ENCODE measurements at places on chromosomes 4 and X.

- DNase-seq, result no peak
These were observed 515.0 kb downstream of the CFAP47 start for GRCh38 chrX:36434522-36434921.

DNA sequence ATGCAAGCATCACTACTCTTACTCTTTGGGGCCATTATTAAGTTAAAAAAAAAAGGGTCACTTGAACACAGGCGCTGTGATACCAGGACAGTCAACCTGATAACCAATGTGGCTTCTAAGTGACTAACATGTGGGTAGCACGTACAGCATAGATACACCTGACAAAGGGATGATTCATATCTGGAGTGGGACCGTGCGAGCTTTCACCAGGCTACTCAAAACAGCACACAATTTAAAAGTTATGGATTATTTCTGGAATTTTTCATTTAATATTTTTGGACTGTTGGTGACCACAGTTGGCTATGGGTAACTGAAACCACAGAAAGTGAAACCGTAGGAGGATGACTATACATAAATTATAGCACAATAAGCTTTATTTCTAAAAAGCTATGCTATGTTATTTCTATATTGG, 113.8 kb upstream of the STIM2 start:
- no peak for DNase-seq

GRCh38 chr4:20276848-20277247, 25.1 kb downstream of the SLIT2 start:
- no peak for DNase-seq

GRCh38 chrX:30495468-30495867, 82.1 kb downstream of the TASL start:
- DNase-seq, result no peak

DNA sequence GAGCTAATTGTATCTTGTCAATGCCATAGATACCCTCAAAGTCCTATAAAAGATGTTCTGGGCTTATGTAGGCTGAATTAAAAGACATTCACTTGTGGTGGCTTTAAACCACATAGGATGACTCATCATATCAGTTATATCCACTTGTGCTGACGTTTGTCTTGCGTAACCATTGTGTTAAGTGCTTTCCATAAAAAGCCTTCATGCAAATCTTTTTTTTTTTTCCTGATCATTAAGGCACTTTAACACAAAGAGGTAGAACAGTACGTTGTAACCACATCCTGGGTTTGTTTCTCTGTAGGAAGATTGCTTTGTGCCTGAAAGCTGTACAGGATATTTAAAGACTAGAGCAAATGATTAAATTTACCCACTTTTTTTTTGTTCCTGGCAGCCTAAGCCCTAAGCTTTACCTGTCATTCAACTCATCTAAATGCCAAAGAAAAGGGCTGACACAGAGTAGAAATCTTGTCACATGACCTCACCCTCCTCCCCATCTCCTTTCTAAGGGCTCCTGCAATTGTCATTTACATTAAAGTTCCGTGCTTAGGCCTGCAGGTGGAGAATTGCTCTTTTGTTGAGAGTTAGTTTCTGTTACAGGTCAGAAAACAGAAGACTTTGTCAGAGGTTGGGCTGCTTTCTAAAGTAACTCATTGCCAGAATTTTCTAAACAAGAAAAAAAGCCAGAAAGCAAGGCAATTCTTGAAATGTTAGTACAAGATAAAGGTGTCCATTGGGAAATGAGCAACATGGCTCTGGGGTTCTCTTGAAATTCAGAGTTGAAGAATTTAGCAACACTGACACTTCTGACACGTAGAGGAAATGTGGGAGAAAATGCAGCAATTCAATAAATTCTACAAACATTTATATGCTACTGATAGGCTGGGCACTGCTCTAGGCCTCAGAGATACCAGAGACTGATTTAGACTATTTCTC, 555.6 kb downstream of the PPARGC1A start:
- no peak for DNase-seq

- DNase-seq, result no peak
These were observed 32.2 kb upstream of the PROM1 start for GRCh38 chr4:16116019-16116418.

DNA sequence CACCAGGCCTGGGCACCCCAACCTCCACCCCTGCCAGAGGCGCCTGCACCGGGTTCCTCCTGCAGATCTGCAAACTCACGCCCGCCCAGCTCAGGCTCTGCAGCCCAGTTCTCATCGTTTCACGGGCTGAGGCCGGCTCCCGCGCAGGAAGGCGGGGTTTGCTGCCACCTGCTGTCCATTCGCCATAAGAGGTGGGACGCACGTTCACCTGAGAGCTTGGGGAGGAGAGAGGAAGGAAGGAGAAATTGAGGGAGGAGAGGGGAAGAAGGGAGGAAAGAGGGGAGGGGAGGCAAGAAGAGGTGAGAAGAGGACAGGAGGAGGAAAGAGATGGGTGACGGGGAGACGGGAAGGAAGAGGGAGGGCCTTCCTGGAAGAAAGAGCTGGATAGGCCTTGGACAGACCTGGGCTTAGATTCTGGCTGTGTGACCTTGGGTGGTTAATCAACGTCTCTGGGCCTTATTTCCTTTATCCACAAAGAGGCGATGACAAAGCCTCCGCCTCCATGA, 114.5 kb downstream of the ADRA2C start:
- DNase-seq, result peak; percentile 89

GRCh38 chr4:26878794-26879391, 18.3 kb downstream of the STIM2 start:
- no peak for DNase-seq

- DNase-seq, result no peak
These were observed 126.5 kb downstream of the GASK1B start for GRCh38 chr4:158046345-158046744.

GRCh38 chrX:26848511-26848910, 614.6 kb downstream of the PPP4R3C start:
- no peak for DNase-seq

DNA sequence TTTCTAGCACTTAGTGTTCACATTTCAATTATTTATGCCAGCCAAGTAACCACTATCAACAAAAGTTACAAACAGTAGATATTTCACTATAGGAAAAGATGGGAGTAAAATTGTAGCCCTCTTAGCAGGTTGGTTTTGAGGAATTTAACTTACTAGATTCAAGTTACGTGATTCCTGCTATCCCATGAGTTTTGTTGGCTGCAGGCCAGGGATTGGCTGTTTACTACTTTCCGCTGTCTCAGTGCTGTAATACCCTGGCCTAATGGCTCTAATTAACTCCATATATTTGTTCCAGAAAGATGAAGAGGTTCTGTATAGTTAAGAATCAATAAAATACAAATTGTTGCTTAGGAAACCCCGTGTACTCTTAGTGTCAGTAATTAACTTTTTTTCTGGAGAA, 55.5 kb upstream of the MAGED1 start:
- peak; percentile 45 for DNase-seq

- no peak for DNase-seq
These were observed 715.4 kb upstream of the HS3ST1 start for GRCh38 chr4:12144051-12144450.

- DNase-seq, result no peak
These were observed 123.2 kb upstream of the IGFBP7 start for GRCh38 chr4:57233386-57233785.

- no peak for DNase-seq
These were observed 9.1 kb downstream of the DCTD start for GRCh38 chr4:182908124-182908523.

- no peak for DNase-seq
These were observed 4.7 kb downstream of the BLTP1 start for GRCh38 chr4:122156819-122157218.

DNA sequence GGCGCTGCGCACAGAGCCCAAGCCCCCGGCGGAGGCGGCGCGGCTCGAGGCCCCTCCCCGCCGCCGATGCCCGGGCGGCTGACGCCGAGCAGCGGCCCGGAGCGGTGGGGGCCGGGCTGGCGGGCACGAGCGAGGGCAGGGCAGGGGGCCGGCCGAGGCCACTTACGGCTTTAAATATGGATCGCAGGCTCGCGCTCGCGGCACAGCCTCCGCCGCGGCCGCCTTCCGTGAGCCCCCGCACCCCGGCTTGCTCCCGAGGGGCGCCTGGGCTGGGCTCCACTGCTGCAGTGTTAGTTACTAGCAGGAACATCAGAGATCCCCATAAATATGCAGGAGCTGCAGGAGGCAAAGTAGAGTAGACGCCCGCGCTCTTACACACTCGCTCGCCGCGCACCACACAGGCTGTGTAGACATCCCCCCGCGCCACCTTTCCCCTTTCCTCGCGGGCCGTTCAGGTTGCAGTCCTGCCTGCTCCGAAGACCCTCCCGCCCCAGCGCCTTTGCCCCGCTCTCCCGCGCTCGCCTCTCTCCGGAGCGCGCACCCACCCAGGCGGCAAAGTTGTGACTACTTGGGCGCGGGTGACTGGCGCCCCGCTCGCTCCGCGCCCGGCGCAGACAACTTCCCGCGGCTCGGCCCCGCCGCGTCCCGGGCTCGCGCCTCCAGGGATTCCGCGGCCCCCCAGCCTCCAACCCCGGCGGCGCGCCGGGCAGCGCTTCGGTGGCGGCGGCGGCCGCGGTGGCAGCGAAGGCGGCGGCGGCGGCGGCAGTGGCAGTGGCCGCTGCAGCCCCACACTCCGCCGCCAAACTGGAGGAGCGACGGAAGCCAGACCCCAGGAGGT, 152.0 kb upstream of the SLC4A4 start:
- DNase-seq, result peak; percentile 15

DNA sequence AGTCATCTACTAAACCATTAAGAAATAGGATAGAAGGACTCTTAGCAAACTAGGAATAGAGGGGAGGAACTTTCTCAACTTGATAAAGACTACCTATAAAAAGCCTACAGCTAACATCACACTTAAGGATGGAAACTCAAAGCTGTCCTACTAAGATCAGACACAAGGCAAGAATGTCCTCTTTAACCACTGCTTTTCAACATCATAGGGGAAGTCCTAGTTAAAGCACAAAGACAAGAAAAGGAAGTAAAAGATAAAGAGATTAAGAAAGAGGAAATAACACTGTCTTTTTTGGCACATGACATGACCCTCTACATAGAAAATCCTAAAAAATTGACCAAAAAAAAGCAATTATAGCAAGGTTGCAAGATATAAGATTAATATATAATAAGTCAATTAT, 136.6 kb downstream of the FBXW7 start:
- no peak for DNase-seq

- no peak for DNase-seq
These were observed 11.0 kb downstream of the BMX start for GRCh38 chrX:15511563-15511962.

DNA sequence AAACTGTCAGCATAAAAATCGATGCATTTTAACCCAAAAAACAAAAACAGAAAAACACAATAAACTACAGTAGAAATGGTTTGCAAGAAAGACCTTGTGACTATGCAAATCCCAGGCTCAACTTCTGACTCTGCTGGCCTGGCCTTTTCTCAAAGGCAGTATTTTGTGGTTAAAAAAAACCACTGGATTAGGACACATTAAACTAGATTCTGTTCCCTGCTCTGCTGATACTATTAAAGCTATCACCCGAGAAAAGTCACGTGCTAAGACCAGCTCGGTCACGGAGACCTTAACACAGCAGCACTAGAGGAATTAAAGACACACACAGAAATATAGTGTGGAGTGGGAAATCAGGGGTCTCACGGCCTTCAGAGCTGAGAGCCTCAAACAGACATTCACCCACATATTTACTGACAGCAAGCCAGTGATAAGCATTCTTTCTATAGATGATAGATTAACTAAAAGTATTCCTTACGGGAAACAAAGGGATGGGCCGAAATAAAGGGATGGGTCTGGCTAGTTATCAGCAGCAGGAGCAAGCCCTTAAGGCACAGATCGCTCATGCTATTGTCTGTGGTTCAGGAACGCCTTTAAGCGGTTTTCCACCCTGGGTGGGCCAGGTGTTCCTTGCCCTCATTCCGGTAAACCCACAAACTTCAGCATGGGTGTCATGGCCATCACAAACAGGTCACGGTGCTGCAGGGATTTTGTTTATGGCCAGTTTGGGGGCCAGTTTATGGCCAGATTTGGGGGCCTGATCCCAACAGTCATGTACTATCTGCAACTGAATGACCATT, 16.1 kb downstream of the CBR4 start:
- DNase-seq, result peak; percentile 44

DNA sequence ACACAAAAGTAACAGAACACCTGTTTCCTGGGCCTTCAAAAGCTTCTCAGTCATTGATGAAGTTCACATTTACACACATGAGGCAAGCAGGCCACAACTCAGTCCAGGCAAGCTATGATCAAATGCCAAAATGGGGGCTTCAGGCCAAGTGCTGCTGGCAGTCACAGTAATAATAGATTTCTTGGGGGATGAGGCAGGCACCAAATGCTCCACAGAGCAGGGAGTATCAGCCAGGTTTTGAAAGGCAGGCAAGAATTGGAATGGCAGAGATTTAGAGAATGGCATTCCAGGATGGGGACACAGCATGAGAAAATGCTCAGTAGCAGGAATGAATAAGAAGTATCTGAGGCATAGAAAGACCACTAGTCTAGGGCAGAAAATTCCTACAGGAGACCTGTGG, 52.8 kb downstream of the GRIA3 start:
- DNase-seq, result no peak

- no peak for DNase-seq
These were observed 142.5 kb downstream of the CHIC2 start for GRCh38 chr4:53921856-53922255.

DNA sequence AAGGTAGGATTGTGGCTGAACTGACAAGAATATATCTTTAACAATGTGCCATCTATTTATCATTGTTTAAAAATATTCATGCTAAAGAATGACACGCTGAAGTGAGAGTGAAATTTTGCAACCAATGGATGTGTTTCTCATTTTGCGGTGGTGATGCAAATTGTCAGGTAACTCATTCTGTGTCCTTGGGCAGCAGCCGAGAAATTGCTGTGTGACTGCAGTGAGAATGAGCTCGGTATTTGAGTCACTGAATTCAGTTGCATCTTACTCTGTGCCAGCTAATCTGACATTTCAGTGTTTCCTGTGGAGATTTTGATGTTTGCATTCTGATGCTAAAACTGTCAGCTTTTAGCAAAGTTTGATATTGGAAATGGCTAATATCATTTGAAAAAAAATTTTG, 28.1 kb downstream of the MCUB start:
- no peak for DNase-seq

GRCh38 chrX:143082537-143082936, 56.8 kb downstream of the SPANXN4 start:
- DNase-seq, result no peak

- no peak for DNase-seq
These were observed 124.3 kb downstream of the STIM2 start for GRCh38 chr4:26984896-26985295.

GRCh38 chr4:40254608-40255392, 58.0 kb downstream of the RHOH start:
- no peak for DNase-seq

GRCh38 chr4:173748353-173748752, 218.3 kb upstream of the HAND2 start:
- peak; percentile 47 for DNase-seq

DNA sequence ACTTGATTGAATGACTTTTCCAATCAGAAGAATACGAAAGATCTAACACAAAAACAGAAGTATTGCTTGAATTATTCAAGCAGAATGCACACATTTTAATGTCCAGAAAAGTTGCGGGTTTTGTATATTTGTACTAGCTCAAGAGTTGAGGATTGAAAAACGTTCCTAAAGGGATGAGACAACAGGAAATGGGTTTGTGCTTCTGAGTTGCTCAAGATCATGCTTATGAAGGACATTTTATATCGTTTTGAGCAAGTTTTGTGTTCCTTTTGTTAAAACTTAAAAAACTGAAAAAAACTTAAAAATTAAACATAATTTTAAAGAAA, 353 bp upstream of the SMIM10 start:
- DNase-seq, result no peak

- DNase-seq, result no peak
These were observed 18.1 kb upstream of the ATOH1 start for GRCh38 chr4:93810340-93810992.

All from BE2C (cell line).